Cortex of kidney (tissue), 1 donor: ENCODE measurements at places on chromosomes 5 and 9.

GRCh38 chr9:82458296-82458695 lies 469.7 kb downstream of the SPATA31D1 start:
- DNase-seq = no peak

- DNase-seq = no peak
Observed at GRCh38 chr5:124889850-124890249, 143.4 kb upstream of the ZNF608 start.

- no peak for DNase-seq
Observed at GRCh38 chr9:134059188-134059641, 8.6 kb downstream of the BRD3 start.

DNA sequence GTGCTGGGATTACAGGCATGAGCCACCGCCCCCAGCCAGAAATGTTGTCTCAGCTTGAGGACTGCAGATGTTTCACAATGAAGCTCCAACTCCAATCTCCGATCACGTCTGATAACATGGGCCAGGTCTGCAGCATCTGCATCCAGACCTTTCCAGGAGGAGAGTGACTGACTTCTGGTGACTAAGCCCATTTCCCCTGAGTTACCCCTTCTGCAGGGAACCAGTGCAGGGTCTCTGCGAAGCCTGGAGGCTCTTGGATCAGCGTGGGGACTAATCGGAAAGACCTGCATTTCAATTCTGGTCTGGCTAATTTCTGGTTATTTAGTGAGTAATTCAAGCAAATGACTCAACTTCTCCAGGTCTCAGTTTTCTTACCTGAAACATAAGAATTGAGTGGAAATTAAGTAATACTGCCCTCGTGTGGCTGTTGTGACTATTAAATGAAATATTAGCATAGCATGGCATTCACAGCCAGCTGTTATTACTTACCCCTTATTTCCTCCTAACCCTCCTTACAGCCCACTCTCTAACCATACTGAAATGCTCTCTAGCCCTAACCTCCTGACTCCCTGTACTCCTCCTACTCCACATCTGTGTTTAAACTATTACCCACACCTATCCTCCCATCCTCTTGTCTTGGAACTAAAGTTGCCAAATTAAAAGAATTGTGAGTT lies 2.2 kb upstream of the GNPDA1 start:
- DNase-seq = no peak

DNA sequence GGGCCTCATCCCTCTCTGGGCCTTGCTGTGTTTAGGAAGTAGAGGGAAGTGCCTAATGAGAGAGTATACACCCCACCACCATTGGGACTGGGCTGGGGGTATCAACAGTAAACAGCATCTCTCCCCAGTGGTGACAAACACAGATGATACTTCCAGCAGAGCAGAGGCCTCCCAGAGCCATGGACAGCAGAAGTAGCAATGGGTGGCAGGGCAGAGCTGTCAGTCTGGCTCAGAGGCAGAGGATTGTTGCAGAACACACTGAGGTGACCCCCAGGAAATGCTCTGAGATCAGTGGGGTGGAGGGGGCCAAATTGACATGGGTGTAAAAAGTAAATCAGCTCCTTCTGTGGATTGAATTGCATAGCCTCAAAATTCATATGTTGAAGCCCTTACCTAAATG lies 12.1 kb upstream of the P4HA2 start:
- no peak for DNase-seq

DNA sequence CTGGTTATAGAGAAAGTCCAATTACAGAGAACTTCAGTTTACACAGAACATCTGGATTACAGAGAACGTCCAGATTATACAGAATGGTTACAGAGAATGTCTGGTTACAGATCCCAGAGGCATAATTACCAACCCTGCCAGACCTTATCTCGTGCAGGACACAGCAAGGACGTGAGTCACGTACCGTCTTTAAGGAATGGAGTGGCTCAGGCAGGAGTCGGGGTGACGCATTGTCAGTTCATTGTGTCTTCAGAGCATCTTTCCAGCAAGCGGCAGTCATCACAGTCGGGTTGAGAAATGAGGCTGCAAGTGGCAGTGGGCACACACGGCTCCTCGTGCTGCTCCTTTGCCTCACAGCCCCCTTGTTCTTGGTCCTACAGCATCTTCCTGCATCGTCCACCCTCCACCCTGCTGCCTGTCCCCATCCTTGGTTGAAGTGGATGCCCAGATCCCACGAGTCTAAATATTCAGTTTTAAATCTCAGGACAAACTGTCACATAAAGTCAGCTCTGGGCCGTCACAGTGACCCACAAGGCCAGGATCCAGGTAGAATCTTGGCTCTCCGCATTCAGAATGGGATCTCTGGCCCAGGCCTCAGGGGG lies 30.0 kb upstream of the SLC6A19 start:
- no peak for DNase-seq

DNA sequence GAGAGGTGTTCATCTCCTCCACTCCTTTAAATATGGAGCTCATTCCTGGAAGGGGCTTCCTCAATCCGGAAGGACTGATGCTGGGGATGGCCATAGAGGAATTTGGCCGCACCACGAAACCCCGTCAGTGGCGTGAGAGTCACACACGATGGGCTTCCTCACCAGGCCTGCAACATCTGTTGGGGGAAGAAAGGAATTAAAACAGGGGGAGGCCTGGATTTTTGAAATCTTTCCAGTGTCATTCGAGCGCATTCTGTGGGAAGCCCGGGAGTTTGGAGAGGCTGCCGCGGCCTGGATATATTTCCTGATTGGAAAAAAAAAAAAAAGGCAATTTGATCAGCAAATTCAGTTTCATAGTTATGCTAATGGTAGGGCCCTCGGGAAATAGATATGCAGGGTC lies 76.3 kb upstream of the ORM1 start:
- DNase-seq = no peak

DNA sequence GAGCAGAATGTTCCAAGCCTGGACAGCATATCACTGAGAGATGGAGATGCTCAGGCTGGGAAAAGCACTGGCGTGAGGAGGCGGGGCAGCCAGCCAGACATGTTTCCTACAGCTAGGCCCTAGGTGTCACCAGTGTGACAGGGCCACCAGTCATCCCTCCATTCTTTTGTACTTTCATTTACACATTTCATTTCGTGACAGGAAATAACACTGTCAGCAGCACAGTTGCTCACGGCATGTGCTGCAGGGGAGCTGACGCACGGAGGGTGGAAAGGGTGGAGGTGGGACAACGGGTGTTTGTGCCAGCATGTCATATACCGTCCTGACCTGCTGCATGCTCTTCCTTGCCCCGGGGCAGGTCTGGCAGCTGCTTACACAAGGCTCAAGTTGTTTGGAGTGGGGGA lies 14.8 kb upstream of the CEMIP2 start:
- DNase-seq = no peak

DNA sequence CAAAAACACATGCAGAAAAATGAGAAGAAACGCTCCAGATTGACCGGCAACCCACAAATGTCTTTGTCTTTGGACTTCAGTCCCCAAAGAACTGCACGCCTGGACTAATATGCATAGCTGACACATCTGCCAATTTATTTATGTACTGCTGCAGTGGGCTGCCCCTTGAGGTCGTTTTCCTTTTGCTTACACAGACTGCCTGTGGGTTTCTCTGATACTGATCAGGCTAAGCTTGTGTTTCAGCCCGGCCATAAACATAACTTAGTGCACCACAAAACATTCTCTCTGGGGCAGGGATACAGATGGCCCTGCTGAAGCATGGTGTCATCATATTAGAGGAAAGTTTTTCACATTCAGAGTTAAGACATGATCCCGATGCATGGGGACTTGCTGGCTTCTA lies 75.4 kb downstream of the NUDT12 start:
- DNase-seq = no peak

DNA sequence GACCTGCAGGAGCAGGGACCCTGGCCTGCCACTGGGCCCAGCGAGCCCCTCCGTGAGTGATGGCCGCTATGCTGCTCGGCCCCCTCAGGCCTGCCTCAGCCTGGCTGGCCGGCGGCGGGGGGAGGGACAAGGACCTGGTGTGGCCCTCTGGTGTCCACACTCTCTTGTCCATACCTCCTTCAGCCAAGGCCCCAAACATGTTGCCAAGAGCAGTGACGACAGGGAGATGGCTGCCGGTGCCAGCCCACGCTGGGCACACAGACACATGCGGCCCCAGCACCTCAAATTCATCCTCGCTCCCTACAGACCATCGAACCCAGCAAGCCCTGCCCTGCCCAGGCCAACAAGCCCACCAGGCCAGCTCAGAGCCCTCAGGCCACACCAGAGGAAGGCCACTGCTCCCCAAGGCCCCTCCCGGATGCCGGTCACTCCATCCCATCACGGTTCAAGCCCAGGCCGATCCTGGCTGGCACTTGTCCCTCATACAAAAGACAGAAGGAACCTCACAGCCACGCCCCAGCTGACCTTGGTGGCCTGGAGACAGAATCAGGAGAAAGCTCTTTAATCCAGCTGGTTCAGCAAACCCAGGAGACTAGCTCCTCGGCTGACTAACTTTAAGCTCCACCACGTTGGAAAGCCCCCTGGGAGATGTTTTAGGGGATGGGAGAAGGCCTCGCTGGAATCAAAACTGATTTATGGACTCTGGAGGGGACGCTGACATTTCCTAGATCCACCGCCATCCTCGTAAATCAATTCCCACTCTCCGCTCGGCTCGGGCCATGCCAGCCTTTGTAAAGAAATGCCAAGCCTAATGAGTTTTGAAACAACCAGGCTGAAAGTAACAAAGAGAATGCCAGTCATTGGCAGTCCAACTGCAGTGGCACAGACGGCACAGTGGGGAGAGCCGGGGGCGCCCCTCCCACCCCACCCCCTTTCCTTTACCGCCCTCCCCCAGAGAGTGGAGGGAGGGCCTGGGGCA lies 84.9 kb downstream of the VAV2 start:
- no peak for DNase-seq

DNA sequence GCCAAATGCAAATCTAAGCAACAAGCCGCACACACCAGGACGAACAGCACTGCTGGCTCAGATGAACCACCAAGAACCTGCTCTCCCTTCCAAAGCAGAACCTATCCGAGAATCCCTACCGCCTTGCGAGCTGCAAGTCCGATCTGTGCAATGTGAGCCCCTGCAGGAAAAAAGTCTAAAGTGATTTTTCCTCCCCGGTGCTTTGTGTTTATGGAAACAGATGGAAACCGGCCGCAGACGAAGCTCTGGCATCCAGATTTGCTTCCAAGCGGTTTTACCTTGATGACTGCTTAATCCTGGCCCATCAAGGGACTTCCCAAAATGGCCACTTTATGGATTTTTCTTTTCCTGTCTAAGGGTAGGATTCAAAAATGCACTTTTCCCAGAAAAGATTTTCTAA lies 112.5 kb downstream of the VAV2 start:
- no peak for DNase-seq

GRCh38 chr5:127447827-127448226 lies 69.6 kb upstream of the PRRC1 start:
- DNase-seq = no peak

DNA sequence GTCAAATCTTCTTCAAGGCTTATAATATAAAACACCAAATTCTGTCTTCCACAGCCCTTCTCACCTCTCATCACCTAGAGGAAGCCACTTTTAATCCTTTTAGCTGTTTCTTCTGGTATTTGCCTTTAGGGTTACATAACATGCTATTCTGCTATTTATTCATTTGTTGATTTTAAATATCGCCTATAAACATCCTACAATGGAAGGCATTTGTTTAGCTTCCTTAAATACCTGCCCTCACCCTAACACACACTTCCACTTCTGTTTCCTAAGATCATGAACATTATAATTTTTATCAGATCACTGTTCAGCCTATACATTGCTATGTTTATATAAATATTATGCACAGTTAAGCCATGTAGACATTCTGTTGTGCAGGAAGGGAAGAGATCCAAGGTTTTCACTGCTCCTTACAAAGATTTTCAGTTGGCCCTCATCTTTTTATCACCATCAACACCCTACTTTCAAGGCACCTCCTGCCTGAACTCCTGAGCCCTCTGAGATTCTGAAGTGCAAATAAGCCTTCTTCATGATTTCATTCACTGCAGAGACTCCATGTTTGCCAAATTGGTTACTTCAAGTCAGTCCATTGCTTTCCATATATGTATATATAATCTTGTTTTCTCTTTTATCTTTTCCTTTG lies 356.9 kb upstream of the ACTBL2 start:
- DNase-seq = no peak

GRCh38 chr5:55495216-55495615 lies 39.5 kb downstream of the PLPP1 start:
- no peak for DNase-seq

- no peak for DNase-seq
Observed at GRCh38 chr5:95284572-95285408, at the start of gene MCTP1. TSS of gene MCTP1 (minus strand) at chr5:95285094.

- DNase-seq = no peak
Observed at GRCh38 chr9:99573886-99574285, 247.8 kb upstream of the NR4A3 start.

DNA sequence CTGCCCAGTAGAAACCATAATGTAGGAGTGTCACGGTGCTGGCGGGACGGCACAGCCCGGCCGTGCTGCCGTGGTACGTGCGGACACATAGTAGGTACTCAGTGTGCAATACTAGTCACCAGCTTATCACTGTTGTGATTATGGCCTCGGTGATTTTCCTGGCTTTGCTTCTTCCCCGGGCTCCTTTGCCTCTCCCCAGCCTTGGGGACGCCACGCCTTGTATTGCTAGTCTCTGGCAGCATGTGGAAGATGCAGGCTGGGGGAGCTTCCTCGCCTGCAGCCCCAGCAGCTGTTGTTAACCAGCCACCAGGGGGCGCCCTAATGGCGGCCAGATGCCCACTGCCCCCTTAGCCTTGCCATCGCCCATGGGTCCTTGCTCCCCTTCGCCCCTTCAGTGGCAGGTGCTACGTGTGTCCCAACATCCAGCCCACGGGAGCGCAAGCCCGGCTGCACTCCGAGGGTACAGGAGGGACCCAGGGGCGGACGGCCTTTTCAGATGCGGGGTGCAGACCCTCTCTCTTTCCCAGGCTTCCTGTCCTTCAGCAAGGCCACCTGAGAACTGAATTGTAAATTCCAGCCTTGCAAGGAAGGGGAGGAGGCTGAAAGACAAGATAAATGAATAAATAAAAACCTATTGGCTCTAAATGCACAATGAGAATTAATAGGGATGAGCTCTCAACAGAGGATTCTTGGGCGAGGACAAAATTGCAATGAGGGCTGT lies 8.0 kb downstream of the NTNG2 start:
- no peak for DNase-seq

DNA sequence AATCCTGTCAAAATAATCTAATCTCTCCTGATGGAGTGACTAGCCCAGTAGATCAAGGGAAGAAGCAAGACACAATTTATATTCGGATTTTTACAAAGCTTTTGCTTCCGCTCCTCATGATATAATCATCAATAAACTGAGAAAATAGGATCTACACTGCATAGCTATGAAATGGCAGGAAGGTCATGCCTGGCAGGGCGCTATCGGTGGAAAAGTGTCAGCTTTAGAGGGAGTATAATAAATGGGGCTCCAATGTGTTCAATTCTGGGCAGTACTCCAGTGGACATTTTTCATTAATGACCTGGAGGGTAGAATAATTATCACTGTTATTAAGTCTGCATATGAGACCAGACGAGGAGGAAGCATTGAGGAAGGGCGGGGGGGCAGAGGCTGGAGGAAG lies 1013.3 kb upstream of the DMAC1 start:
- no peak for DNase-seq

DNA sequence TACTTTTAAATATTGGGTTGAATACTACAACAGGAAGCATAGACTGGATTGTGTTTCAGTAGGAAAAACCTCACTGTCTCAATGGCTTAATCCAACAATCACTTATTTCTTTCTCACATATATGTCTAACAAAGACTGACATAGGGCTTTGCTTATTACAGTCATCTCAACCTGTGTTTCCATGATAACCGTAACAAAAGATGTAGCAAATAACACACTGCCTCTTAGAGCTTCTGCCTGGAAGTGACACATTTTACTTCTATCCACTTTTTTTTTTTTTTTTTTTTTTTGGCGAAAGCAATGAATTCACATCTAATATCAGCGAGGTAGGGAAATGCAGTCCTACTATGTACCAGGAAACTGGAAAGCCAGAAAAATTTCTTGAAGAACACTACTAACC lies 204.9 kb upstream of the CDKN2B start:
- DNase-seq = no peak
